ENCODE measurements at places on chromosomes 11 and 22.

DNA sequence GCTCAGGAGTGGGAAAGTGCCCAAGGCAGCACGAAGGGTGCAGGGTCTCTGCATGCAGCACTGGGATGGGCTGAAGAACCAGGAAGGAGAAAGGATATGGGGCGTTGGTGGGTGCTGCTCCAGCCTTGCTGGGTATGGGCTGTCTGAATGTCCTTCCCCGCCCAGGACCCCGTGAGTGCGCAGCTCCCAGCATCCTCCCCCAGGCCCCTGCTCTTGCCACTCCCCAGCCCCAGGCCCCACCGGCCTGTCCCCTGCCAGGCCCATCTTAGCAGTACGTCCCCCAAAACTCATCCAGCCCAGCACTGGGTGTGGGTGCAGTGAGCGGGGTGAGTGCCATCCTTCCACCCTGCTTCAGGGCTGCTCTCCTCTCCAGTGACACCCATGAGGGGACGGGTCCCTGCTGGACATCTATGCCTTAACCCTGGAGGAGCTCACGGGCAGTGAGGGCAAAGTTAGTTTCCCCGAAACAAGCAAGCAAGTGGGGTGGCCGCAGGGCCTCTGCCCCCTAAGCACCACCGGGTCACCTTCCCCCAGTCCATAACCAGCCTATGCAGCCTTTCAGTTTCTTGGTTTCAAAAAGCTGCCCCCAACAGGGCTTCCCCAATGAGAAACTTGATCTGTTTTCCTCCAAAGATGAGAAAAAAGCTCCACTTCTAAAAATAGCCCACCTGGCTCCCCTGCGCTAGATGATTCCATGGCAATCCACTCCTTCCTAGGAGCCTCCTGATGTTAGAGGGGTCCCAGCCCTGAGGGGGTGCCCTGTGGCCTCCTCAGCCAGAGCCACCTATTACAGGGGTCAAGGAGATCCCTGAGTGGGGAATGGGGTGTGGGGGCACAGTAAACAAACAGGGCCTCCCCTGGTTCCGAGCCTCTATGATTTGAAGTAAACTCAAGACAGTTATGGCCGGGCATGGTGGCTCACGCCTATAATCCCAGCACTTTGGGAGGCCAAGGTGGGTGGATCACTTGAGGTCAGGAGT, 103.8 kb downstream of the MORC2 start:
- DNase-seq, result no peak

GRCh38 chr11:73233692-73234470, 15.8 kb downstream of the P2RY2 start:
- no peak for DNase-seq

- no peak for DNase-seq
These were observed 8.2 kb downstream of the ZP1 start for GRCh38 chr11:60875366-60876167.

- DNase-seq, result no peak
These were observed 10.4 kb downstream of the ADORA2A start for GRCh38 chr22:24437741-24438328.

- no peak for DNase-seq
These were observed 9.9 kb upstream of the MRPL11 start for GRCh38 chr11:66448523-66448922.

DNA sequence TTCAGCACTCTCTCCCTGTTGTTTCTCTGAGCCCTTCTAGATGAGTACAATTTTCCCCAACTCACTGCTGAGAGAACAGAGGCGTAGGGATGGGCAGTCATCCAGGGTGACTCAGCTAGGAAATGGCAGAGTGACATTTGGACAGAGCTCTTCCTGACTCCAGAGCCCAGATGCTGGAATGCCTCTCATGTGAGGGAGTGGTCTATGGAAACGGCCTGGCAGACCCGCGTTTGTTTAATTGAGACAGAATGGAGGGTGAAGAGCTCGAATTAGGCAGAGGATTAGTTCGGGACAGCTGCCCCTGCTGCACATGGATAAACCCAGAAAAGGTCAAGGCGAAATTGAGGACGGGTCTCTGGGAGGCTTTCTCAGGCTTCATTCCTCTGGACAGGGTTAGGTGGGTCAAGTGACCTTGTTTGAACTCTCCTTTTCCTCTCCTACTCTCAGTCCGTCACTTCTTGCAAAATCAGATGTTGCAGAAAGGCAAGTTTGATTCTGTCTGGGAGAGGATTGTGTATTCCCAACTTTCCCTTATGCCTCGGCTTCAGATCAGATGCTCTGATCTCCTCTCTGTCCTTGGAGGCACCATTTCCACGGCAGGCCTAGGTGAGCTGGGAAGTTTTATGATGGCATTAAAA, 7.6 kb upstream of the LMO2 start:
- DNase-seq, result no peak

DNA sequence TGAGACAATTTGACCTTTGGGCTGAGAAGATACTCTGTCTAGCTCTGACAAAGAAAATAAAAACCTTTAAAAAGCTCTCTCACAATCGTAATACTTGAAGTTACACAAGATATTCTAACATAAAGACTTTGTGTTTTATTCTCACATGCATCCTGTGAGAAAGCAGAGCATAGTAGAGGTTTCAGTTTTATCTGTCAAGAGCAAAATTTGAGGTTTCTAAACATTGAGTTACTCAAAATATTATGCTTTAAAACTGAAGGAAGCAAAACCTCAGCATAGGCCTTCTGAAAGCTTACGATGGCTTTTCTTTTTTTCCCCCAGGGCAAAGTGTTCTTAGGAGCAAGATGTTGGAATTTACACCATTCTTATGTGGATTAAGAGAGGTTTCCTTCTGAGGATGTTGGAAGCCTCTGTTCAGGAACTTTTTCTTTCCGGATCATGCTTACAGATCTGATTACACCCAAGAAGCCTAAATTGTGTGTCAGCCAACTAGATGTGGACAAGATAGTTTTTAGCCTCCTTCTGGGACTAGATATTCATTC, 15.0 kb upstream of the OR51M1 start:
- no peak for DNase-seq

DNA sequence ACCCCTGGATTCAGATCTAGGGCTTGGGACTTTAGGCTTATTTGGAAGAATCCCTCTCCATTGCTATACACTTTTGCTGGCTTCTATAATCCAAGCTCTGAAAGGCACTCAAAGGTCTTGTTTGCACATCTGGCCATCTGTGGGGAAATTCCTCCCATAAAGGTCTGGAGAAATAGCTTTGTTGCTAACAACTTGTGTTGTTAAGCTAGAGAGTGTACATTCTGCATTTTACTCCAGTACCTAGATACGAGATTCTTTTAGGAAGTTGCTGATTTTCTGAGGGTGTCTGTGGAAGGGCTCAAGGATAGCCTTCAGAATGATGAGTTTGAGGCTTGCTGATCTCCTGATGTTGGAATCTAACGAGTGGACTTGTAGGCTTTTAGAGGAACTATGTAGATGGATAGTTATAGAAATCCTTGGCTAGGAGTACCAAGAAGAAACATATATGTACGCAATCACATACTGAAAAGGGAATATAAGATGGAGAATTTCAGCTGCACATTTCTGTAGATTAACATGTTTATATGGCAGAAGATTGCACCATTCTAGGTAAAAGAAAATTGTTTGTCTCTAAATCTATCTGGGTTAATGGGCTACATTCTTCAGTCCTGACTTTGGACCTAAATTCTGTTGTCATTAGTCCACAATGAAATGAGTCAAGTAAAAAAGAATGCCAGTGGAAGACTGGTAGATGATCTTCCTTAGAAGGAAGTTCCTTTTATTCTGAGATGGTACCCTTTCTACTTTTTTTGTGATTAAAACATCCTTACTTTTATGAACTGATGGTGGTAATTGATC, 51.0 kb downstream of the UBASH3B start:
- DNase-seq, result no peak

DNA sequence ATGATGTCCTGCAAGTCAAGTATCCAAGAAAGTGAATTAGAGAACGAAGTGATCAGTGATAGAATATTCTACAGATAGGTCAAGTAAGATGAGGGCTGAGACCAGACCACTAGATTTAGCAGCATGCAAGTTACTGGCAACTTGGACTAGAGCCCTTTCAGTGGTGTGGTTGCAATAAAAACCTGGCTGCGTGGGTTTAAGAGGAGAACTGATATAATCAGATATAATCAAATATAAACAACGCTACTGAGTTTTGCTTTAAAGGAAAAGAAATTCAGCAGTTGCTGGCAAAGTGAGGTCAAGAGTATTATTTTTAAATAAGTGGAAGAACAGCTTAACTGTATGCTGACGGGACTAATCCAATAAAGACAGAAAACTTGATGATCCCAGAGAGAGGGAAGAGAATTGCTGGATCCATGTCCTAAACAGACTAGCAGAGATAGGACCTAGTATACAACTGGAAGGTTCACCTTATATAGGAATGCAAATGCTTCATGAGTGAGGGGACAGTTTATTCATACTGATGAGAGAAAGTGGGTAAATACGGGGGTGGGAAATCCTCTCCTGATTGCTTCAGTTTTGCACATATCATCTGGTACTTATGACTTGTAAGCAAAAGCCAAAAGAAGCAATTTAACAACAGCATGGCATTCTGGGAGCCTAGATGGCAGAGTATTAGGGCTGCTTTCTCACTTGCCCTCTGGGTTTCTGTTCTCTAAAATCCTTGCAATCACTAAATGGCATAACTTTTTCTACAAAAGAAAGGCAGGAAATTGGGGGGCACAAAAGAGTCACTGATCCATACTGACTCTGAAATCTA, 146.2 kb downstream of the RBFOX2 start:
- no peak for DNase-seq

DNA sequence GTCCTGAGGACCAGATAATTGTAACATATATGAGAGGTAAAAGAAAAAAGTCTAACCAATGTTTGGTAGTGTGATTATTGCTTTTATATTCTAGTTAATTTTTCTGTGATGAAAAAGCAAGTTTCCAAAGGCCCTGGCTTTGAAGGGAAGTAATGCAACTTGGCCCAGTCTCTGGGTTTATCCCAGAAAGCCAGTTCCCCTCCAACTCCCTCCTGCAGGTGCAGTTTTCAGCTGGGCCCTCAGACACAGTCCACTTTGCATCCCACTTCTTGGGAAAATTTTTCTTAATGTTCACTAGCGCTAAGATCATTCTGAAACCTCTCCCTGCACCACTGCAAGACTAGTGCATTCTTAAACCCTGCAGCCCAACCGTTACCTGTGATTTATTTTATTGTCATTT, 586.8 kb downstream of the NTM start:
- no peak for DNase-seq

DNA sequence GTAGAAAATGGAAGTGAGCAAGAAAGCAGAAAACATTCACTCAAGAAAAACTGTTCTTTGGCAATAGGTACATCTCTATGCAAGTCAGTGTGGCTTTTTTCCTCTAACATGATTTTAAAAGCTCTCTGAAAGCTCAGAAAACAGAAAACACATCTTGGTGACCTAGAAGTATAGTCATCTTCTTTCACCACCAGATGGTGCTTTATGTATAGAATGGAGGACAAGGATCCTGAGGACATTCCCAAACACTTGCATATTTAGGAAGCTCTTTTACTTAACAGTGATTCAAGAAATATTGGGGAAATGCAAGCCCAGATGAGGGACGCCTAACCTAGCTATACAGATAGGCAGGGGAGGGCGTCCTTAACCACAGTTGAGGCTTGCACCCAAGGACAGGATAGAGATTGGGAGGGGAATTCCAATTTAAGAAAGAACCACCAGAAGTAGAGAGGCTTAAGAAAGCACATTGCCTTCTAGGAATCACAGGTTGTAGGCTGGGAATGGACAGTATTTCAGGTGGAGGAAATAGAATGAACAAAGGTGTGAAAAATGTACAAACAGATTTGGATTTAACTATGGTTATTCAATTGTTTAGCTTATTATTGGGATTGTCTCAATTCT, 13.8 kb upstream of the CCDC81 start:
- no peak for DNase-seq

DNA sequence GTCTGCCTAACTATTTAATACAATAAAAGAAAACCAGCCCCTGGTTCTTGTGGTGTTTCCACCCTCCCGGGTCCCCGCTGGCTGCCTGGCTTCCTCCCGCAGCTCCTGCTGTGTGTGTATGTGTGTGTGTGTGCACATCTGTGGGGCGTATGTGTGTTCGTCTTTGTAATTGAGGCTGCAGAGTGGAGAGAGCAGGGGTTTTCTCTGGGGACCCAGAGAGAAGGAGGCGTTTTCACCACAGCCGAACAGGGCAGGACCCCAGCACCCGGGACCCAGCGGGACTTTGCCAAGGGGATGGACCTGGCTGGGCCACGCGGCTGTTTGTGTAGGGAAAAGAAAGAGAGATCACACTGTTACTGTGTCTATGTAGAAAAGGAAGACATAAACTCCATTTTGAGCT, 42.7 kb downstream of the IGLL1 start:
- DNase-seq, result no peak

DNA sequence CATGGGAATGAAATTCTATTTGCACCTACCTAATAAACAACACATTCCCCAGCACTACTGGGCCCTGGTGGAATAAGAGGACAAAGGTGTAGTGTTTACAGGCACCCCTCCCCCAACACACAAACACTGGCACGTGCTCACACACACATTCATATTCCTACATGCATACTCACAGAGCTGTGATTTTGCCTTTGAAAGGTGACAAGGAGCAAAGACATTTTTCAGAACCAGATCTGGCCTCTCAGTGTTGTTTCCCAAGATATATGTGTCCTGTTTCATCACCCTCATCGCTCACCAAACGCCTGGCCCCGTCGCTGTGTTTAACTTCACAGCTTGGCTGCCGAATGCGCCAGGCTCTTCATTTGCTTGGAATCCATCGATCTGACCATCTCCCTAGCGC, 292.6 kb downstream of the NTM start:
- no peak for DNase-seq

DNA sequence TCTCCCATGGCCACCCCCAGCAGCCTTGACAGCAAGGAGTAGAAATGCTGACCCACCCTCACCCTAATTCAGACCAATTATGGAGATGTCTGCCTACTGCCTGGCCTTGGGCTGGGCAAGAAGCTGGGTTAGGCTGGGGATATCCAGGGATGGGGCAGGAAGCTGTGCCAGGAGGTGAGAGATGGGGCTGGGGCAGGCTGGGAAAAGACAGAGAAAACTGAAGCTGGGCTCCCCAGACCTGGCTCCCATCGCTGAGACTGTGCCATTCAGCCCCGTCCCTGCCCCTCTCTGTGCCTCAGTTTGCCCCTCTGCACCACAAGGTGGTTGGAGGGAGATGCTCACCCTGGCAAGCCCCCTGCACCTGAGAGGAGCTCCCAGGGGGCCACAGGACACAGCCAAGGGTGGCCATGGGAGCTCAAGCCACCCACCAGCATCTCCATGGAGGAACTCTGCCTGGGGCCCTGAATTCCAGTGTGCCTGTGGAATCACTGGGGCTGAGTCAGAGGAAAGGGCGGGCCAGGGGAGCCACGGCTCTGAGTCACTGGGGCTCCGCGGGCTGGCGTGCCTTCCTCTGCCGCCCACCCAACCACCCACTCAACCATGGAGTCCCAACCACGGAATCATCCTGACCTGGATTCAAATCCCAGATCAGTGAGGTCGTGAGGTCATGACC, 6.0 kb upstream of the CARD10 start:
- no peak for DNase-seq

- DNase-seq, result no peak
These were observed 156.2 kb downstream of the MAML2 start for GRCh38 chr11:96186806-96187205.

- no peak for DNase-seq
These were observed 147.3 kb upstream of the C11orf58 start for GRCh38 chr11:16591157-16591556.

GRCh38 chr11:117834068-117834810, 9.7 kb upstream of the FXYD2 start:
- DNase-seq, result no peak
